ENCODE measurements at places on chromosomes 3 and 15.

DNA sequence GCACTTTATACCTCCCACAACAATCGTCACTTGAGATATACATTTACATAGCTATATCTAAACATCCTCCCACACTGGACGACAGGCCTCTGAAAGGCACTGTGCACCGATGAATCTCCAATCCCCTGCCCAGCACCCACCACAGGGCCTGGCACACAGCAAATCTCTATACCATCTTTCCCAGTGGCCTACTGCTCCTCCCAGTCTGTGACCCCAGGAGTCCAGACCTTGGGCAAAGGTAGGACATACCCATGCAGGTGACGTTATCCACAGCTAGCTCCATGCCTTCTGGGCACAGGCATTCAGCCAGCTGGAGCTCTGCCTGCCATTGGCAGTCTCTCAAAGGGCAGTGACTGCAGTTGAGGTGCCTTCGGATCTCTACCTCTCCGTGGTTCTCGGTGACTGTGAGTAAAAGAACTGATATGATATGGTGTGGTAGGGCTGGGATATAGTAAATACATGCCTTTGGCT is 5.8 kb downstream of the LTK start:
- no peak for DNase-seq

DNA sequence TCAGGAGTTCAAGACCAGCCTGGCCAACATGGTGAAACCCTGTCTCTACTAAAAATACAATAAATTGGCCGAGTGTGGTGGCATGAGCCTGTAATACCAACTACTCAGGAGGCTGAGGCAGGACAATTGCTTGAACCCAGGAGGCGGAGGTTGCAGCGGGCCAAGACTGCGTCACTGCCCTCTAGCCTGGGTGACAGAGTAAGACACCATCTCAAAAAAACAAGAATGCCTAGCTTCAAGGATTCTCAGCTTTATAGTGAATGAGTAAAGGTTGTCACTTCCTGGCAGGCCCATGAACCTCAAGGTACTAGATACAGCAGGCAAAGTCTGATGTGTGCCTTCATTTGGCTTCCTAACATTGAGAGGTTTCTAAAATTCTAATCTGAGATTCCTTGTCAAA is 14.4 kb downstream of the THOC7 start:
- no peak for DNase-seq

- DNase-seq = no peak
These were observed 91.9 kb downstream of the NAALADL2 start for GRCh38 chr3:174951034-174951433.

DNA sequence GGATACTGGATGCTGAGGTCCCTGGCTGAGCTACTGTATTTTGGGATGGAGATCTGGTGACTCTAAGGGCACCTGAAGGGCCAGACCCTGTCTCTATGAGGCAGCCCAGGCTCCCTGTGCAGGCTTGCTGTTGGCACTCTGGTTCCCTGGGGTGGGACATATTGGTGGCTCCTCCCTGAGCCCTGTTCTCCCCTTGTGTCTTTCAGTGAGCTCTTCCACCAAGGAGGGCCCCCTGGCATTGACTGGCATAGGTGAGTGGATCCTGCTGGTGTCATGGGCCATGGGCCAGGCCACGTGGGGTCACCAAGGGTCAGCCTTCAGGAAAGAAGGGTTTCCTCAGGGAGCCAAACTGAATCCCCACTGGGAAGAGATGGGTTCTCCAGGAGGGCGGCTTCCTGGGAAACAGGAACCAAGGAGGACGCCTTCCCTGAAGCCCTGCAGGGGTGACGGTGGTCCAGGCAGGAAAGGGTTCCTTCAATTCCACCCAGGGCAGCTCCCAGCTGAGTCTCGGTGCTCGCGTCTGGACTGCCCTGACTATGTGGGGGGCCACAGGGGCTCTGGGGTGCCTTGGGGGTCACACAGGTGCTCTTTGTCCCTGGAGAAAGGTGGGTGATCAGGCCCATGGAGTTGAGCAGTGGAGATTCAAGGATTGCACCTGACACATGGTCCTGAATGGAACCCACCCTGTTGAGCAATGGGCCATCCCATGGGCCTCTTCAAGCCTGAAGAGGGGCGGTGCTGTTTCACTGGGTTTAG is 220.4 kb downstream of the SNRPN start:
- no peak for DNase-seq

GRCh38 chr3:9681011-9681722 is 22.5 kb upstream of the CPNE9 start:
- DNase-seq = no peak

DNA sequence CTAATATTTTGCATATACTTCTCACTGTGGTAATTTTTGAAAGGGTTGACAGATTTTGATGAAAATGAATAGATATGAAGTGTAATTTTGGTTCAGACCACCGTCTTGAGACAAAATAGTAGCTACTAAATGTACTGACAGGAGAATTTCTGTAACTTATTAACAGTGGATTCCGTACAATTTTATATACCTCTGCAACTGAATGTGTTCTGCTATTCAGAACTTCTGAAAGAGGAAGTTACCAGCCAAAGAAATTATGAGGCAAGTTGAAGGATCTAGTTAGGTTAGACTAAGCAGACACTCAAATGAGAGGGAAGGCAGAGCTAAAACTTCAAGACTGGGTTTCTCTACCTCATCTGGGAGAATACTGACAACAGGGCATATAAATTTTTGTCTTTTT is 29.4 kb downstream of the GAP43 start:
- DNase-seq = no peak

- DNase-seq = no peak
These were observed 47.0 kb upstream of the TFG start for GRCh38 chr3:100662113-100662823.

- DNase-seq = no peak
These were observed 95.6 kb downstream of the ECT2 start for GRCh38 chr3:172846103-172846561.

DNA sequence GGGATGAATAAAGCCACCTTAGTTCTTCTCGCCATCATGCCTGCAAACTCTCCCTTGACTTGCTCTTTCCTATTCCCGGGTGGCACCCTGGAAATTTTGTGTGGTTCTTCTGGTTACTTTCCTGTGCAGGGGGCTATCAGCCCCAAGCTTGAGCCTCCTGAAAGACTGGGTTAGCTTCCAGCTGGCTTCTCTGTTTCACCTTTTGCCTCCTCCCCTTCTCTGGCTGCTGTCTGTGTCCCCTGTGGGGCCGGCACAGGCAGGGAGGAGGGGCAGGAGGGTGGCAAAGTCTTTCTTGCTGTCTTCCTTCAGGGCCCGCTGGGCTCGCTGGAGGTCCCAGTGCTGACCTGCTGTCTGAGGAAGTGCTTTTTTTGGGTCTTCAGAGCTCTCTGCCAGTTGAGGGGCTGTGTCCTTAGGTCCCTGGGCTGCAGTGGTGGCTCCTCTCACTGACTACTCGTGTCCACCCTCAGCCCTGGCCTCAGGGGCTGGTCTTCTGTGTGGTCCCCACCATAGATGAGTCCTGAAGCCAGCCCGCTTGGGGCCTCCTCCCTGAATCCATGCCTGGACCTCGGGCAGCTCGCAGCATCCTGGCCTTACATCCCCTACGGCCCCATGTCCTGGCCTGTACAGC is 196.5 kb downstream of the KLF13 start:
- DNase-seq = no peak

GRCh38 chr3:127222163-127222562 is 29.2 kb downstream of the PRR23E start:
- no peak for DNase-seq

DNA sequence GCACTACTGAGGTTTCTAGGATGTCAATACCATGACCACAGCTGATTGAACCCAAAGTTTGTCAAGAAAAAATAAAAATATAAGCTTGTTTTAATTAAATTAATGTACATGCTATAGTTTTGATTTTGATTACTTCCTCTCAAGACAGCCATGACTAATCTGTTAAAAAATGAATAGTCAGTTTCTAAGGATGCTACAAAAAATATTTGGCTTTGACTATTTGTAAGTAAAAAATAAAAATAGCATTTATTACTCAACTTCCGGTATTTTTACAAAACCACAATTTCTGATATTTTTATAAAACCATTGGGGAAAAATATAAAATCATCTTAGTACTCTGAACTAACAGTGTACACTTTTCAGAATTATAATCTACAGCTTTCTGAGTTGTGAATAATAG is 12.1 kb upstream of the TEX9 start:
- DNase-seq = no peak

- no peak for DNase-seq
These were observed 120.5 kb upstream of the PROK2 start for GRCh38 chr3:71905426-71905825.

DNA sequence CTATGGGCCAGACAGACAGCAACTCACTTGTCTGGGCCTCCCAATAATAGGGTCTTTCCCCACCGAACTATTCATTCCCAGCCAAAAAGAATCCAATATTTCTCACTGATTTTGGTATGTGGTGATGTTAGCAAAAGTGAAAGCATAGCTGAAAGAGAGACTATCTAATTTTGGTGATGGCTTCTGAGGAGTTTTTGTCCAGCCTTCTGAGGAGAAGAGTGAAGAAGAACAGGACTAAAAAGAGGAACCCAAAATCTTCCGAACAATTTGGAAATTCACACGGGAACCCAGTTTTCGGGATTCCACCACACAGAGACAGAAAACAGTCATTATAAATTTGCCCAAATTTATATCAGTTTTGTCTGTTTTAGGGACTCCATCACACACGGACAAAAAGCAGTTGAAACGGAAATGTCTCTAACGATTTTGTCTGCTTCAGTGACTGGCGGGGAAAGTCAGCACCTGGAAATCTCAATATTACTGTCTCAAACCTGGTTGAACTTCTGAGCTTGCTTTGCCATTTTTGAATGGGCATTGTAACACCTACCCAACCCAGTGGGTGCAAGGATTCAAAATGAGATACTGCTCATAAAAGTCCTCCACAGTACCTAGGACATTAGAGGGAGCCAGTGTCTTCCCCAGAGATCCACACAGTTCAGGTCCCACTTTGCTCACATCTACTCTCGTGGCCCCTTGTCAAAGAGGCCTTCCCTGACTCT is 9.1 kb downstream of the CD80 start:
- no peak for DNase-seq

GRCh38 chr3:126378341-126378751 is 16.4 kb upstream of the CFAP100 start:
- DNase-seq = no peak

DNA sequence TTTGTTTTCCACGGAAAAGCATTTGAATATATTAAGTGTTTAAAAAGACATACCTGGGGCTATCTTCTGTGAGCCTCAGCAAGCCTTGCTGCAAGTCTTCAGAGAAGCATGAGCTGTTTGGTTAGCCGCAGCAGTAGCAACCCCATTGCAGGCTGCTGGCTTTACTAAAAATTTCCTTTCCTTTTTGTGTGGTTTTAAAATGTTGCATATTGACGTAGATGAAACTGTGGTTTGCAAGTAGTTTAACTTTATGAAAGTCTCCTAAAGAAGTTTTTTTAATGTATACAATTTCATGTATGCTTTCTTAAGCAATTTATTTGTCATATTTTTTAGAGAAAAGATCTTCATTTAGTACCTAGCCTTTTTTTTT is at the start of gene GPR171:
TSS of gene GPR171 (minus strand) at position 166 of the 370 bp plus-strand sequence. CDS start 3,830 bp downstream, outside the sequence.
- peak; percentile 83 for DNase-seq

DNA sequence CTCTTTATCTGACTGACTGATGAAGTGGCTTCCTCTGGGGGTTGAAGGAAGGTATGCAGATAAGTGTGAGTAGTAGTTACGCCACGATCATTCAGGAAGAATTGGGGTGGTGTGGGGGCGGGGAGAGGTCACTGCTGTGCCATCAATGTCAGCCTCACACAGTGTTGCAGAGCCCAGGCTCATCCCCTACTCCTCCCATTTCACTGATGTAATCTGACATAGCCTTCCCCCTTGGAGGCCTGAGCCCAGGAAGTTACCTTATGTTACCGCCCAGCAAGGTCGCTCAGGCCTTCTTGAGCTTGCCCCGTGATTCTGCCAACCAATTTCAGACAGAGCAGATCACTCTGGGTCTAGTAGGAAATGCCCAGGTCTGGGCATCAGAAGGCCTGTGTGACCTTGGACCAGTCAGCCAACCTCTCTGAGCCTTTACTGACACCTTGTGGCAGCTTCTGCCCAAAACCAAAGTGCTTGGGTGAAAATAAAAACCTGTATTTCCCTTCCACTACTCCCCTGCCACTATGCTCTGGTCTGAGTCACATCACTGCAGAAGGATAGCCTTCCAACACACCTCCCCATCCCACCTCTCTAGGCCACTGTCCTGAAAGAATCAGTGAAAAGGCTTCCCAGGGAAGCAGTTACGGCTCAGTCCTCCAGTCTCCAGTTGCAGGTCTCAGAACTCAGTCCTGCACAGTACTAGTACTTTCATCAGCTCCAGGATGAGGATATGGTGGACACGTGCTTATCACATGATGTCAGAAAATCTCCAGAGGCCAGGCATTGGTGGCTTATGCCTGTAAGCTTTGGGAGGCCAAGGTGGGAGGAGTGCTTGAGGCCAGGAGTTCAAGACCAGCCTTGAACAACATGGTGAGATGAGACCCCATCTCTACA is 28.1 kb upstream of the INSYN1 start:
- DNase-seq = no peak

DNA sequence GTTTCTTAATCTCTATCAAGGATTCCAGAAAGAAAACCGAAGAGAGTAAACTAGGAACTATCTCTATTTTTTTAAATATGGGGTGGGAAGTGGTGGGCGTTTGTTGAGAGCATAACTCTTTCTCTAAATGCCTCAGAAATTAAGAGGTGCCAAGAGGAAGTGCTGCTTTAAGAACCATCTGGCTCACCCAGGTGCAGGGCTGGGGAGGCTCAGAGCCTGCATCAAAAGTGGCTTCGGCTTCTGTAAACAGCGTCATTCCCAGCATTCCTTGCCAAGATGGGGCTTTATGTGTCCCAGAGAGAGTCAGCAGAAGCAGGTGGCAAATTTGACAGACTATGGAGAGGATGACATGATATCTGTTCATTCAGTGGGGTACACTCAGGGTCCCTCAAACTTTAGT is 123.3 kb upstream of the BFSP2 start:
- no peak for DNase-seq

GRCh38 chr15:78007964-78008886 is 69.3 kb downstream of the TBC1D2B start:
- DNase-seq = no peak

DNA sequence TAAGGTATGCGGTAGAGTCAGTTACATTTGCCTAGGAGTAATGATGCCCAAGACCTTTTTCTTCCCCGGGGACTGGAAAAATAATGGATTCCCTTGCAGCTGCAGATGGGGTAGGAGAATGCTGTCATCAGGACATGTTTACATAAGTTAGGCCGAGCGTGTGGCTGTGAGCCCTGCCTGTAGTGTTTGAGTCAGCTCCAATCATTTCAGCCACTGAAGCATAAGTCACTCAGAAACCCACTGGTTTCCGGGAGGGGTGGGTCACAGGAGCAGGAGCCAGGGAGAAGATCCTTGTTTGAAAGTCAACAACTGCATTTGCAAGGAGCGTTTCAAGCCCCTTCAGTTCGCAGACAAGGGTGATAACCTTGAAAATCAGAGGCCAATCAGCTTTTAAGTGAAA is 562.3 kb downstream of the MCTP2 start:
- no peak for DNase-seq

GRCh38 chr3:10570196-10570946 is 65.0 kb upstream of the ATP2B2 start:
- no peak for DNase-seq

GRCh38 chr3:127211118-127212060 is 18.5 kb downstream of the PRR23E start:
- peak; percentile 11 for DNase-seq

GRCh38 chr3:187722206-187722612 is 19.9 kb upstream of the RTP2 start:
- no peak for DNase-seq

- DNase-seq = no peak
These were observed 94.9 kb upstream of the ATP2B2 start for GRCh38 chr3:10600296-10600714.

- DNase-seq = peak; percentile 47
These were observed 603 bp downstream of the EIF1B start for GRCh38 chr3:40309925-40310695.

GRCh38 chr3:156811089-156811862 is 14.9 kb upstream of the LEKR1 start:
- DNase-seq = no peak

GRCh38 chr15:63402498-63403253 is 21.0 kb upstream of the CA12 start:
- peak; percentile 46 for DNase-seq

All from CD8-positive, alpha-beta T cell (primary cell).